Right lung (tissue), 10 donors: ENCODE measurements at places on chromosomes 16 and 17. TPM values are rescaled to one million over a fixed set of nuclear protein-coding genes. Genes with fewer than 3 reads are reported as not detected.

The KRT33A gene
- not detected for polyA plus RNA-seq

The FBXO39 gene
- 0.56 TPM for polyA plus RNA-seq

DNA sequence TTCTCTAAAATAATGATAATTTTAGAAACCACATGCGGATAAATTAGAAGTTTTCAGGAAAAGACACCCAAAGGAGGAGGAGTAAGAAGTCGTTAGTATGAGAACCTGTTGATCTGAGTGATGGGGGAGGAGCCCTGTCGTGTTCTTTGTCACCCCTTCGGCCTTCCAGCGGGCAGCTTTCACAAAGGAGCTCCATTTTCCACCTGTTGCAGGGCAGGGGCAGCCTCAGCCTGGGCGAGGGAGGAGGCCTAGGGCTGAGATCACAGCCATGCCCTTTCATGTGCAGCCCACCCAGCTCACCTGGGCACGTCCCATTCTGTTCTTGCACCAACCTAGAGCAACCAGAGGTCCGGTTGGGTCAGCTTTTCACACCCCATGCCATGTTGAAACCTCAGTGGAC is 5.3 kb downstream of the DUSP14 start:
- DNase-seq = no peak

DNA sequence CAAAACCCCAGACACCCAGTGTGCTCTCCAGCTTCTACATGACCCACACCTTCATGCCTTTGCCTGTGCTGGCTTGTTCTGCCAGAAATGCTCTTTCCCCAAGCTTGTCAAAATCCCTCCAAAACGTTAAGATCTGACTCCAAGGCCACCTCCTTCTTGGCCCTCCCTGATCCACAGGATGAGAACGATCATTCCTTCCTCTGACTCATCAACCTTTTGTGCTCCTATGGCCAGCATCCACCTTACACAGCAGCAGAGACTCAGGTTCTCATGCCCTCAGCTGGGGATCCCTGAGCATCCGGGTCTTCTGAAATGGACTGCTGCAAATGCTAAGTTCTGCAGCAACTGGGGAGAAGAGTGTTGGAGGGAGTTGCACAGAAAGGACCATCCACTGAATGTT is 2.9 kb downstream of the ZBTB4 start:
- DNase-seq = no peak

GRCh38 chr17:9513266-9513665 is 62.4 kb downstream of the STX8 start:
- no peak for DNase-seq
